ENCODE measurements at places on chromosomes 12 and 14. TPM values are rescaled to one million over a fixed set of nuclear protein-coding genes. Genes with fewer than 3 reads are reported as not detected.

DIO3 gene
- not detected for total RNA-seq

KRT83 gene
- not detected for total RNA-seq

CCNT1 gene
- total RNA-seq: 26.3 TPM

SINHCAF gene
- 14.1 TPM for total RNA-seq

NKX2-1 gene
- total RNA-seq: not detected

RASAL1 gene
- total RNA-seq: not detected

MORN3 gene
- total RNA-seq: 0.33 TPM

Data from smooth muscle cell of trachea (primary cell).